AG08395 (cell line): ENCODE measurements at places on chromosomes 3 and 15.

DNA sequence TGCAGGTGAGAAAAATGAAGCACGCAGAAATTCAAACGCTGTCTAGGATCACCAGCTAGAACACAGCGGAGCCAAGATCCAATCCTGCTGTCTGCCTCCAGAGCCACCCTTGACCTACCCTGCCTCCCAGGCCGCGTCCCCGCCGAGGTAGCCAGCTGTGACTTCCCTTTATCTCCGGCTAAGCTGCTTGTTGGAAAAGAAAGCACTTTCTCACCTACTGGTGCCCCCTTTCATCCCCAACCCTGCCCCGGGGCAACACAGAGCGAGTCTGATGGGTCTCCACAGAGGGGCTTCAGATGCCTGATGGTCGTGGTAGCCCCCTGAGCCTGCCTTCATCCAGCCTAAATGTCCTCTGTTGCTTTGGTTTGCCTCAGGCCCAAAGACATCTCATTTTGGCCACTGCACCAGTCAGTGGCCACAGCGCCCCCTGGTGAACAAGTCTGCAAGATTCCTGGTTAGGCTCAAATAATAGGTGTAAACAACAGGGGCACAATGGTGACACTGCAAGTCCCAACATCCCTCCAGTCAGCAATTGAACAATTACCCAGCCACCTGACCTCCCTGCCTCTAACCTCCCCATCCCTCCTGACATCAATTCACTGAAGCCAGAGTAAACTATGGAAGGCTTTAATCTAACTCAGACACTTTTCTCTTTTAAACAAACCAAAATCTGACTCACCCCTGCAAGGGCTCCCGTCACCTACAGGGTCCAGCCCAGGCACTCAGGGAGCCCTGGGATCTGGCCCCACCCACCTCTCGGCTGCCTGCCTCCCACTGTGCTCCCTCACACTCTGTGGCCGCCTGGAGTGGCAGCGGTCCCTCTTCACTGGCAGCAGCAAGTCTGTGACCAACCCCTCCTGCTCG is 27.3 kb upstream of the BCL2L10 start:
- peak; percentile 76 for DNase-seq

DNA sequence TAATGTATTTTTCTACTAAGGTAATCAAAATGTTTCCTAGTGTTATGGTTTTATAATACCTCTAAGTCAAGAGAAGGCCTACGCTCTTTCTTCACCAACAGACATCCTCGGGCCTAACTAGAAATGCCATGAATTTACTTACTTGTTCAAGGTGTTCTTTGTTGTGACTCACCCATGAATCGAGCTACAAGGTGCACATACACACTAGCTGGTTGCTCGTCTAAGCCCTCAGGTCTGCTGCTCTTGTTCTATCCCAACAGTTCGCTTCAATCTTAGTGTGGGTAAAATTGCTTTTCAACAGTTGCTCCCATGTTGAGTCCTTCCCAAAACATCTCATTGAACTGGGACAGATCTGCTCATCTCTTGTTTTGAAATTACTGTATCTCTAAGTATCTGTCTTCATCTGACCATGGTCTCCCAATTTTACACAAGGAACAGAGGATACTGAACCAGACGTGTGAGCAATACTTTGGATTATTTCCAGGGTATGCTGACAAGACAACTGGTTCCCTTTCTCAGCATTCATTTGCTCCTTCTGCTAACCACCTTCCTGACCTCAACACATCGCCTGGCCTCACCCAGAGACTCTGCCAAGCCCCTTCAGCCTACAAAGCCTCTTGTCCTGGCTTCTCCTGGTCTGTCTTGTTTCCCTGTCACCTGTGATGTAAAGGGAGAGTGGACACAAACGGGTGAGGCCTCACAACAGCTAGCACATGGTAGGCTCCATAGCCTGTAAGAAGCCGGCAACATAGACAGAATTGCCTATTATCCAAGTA is 84.2 kb downstream of the NEDD4 start:
- peak; percentile 70 for DNase-seq

DNA sequence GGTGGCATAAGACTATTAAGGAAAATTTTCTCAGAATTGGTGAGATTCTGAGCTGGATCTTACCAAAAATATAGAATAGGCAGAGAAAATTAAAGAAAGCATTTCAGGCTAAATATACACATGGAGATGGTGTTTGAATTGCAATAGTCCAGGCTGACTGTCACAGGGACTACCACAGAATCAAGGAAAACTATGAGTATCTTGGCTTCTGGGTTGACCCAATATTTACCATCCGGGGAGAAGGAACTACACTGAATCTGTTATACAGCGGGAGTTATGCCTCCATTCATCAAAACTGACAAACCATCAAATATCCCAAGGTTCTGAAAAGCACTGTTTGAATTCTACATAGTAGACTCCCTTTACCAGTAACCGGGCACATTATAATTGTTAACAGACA is 102.2 kb downstream of the TUSC7 start:
- no peak for DNase-seq

DNA sequence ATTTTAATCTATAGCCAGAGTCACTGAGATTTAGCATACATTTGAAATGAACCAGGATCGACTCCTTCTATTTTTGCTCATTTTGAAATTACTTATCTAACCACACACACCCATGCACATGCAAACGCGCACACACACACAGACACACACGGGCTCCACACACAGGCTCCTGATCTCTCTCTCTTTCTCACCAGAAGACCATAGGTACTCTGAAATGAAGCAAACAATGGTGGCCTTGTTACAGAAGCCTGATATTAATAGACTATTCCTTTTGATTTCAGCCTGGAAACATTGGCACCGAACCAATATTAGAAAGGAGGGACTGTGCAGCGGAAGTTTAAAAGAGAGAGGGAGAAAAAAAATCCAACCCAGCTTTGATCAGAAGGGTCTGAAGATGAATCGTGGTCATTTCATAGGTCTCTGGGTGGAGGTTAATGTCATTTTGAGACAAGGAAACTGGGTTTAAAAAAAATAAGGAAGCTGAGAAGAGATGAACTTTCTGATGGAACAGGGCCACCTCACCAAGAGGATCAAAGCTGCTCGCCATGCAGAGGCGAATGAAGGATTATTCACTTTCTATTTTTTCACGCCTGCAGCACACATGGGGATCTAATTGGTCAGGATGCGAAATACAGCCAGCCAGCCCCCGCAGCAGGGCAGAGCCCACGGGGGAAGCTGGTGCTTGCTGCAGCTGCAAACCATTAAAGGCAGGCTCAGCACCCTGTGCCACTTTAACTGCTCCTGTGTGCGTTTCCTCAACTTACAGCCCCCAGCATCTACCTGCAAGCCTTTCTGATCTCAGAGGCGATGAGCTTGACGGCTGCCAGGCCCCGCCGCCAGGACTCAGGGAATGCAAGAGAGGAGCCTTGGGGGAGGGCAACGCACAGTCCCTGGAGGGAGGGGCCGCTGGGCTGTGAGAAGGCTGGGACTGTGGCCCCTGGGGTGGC is 88.8 kb downstream of the HES1 start:
- no peak for DNase-seq

DNA sequence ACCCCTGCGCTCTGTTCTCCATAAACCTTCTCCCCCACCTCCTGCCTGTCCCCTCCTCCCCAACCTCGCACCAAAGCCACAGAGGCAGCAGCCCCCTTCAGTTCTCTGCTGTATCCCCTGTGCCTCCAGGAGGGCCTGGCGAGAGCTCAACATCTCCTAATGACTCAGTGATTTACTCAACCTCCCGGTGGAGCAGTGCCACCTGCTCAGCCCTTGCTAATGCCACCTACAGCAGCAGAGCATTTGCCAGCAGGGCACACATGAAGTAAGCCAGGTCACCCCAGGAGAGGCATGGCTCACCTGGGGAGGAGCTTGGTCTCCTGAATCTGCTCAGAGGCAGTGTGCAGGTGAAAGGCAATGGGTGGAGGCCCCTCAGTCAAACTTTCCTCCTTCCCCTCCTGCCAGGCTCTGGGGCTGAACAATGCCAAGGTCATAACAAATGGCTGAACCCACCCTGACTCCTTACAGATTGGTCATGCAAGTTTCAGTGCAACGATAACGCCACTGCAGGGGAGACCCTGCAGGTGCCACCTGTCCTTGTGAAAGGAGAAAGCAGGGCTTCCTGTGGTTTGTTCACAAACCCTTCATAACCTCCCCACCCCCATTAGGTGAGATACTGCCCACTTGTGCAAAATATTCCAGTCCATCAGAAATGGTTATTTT is 19.8 kb downstream of the TRPM1 start:
- no peak for DNase-seq

DNA sequence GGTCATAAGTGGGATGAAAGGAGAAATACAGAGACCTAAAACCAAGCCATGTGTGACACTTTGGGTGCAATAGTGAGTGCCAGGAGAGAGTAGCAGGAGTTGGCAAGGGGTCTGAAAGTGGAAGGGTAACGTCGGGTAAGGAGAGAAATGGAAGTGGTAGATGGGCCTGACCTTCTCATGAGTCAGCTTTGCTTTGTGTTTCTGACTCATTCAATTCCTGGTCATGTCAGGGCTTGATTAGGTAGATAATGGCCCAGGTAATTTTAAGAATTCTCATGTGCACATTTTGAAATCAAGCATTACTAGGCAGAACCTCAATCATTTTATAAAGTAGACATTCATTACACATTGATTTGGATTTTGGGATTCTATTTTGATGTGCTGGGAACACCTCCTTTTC is 262.5 kb downstream of the SOX2 start:
- DNase-seq = no peak

DNA sequence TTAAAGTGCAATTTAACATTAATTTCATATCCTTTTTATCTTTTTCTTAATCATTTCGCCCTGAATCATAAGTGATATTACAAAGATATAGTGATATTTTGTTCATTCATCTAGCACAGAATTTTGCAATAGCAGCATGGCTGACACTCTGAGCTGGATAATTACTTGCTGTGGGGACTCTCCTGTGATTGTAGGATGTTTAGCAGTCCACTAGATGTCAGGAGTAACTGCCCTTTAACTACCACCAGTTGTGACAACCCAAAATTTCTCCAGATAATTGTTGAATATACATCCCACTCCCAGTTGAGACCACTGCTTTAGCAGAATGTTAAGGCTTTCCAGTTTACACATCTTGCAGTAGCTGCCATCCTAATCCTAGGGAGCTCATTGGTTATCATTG is 196.8 kb upstream of the MBNL1 start:
- DNase-seq = peak; percentile 64

DNA sequence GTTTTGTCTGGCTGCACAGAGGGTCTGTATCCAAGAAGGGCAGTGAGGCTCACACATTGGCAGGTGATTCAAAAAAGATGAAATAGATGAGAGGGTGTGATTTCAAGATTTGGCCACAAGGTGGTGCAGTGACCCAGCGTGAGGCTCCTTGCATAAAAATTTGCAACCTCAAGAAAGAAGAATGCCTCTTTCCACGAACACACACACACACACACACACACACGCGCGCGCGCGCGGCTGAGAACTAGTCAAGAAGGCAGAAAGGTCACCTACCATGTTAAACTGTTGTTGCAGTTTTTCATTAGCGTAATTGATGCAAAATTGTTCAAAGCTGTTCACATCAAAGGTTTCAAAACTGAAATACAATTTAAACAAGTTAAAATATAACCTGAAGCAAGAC is 39.2 kb downstream of the MYO5C start:
- peak; percentile 78 for DNase-seq
